ENCODE measurements at places on chromosomes 1 and 21. TPM values are rescaled to one million over a fixed set of nuclear protein-coding genes. Genes with fewer than 3 reads are reported as not detected.

GRCh38 chr1:181131255-181131941 lies 42.9 kb downstream of the IER5 start:
- no peak overlapping the region for H3K4me3 ChIP-seq
- H3K27me3 ChIP-seq, result no peaks in the 10 kb centered on the region
- no peak overlapping the region for H3K27ac ChIP-seq
- H3K4me1 ChIP-seq, result peaks cover 45% of the 10 kb centered on the region
- no peaks in the 10 kb centered on the region for H3K36me3 ChIP-seq

- H3K27ac ChIP-seq, result no peak overlapping the region
- no peaks in the 10 kb centered on the region for H3K27me3 ChIP-seq
- no peak for DNase-seq
- no peaks in the 10 kb centered on the region for H3K4me1 ChIP-seq
- no peaks in the 10 kb centered on the region for H3K36me3 ChIP-seq
Measured at GRCh38 chr1:196399713-196400112, 208.5 kb downstream of the KCNT2 start.

OR14K1 gene
- not detected for total RNA-seq

- no peak overlapping the region for H3K27ac ChIP-seq
- no peaks in the 10 kb centered on the region for H3K4me1 ChIP-seq
- DNase-seq, result no peak
- no peaks in the 10 kb centered on the region for H3K36me3 ChIP-seq
Measured at GRCh38 chr1:172894349-172895049, 156.2 kb downstream of the TNFSF18 start.

DNA sequence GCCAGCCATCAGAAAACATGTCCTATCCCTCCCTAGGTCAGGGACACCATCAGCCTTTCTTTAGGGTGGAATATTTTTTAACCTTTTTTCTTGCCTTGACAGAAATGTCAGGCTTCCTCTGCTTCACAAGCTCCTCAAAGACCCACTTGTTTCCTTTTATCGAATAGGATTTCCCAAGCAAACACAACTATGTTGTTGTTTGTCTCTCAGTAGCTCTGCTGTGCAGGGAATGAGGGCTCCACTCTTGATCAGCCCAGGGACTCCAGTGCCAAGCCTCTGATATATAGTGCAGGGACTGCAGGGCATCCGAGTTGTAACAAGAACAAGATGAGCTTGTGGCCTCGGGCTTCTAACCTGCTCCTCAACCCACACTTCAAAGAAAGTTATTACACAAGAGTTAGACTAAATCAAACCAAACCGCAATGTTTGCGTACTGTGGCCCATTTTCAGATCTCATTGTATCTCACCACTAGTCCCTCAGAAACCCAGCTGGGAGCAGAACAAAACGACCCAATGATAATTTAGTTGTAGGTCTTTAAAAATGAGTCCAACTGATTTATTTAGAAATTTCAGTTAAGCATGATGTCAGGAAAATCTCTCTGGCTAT lies 108.1 kb downstream of the ATG4C start:
- H3K27ac ChIP-seq, result no peak overlapping the region
- H3K36me3 ChIP-seq, result no peaks in the 10 kb centered on the region
- H3K4me1 ChIP-seq, result no peaks in the 10 kb centered on the region
- DNase-seq, result no peak
- H3K27me3 ChIP-seq, result no peaks in the 10 kb centered on the region

HFM1 gene
- 0.99 TPM for total RNA-seq

DNA sequence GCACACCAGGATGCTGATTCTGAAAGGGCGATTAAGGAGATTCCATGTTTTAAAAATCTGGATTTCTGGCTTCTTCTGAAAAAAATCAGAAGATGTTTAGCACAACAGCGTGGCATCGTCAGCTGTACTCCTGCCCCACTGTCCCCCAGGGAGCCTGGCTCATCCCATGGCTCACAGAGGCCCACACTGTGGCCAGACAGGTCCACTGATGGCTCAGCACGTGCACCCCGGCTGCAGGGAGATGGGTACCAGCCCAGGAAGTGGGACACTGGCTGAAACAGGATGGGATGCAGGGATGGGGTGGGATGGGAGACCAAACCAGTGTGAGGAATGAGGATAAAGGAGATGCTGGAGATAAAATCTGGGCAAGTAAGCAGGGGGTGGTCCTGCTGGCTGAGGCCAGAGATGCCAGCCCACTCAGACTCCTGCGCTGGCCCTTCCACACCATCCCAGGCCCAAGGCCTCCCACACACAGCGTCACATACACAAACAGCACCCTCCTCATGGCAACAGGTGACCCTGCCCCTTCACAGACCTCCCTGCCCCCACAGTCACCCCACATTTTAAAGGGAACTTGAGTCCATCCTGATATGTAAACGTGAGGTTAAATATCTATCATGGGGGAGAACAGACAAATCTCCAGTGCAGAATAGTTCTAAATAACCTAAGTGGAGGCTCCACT lies 23.9 kb upstream of the SAMD11 start:
- no peaks in the 10 kb centered on the region for H3K36me3 ChIP-seq
- no peak overlapping the region for H3K27ac ChIP-seq
- DNase-seq, result no peak
- H3K4me1 ChIP-seq, result no peaks in the 10 kb centered on the region
- H3K4me3 ChIP-seq, result no peak overlapping the region

DNA sequence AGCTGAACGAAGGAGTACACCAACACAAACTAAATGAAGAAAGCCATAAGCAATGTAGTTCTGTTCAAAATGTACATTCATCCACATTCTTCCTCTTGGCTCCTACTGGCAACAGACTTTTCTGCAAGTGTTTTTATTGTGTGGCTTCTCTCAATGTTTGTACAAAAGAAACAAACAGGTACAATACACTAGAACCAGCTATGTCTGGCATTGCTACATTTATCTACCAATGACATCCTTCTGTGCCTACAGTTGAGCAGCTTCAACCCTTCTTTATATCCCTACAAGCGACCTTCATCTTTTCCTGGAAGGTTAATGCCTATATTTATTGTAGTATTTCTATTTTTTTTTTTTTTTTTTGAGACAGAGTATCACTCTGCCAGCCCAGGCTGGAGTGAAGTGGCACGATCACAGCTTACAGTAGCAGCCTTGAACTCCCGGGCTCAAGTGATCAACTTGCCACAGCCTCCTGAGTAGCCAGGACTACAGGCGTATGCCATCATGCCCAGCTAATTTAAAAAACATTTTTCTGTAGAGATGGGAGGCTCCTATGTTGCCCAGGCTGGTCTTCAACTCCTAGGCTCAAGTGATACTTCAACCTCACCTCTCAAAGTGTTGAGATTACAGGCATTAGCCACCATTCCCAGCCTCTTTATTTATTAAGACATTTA lies 89.3 kb downstream of the ASH1L start:
- H3K4me1 ChIP-seq, result peaks cover 3% of the 10 kb centered on the region
- H3K36me3 ChIP-seq, result no peaks in the 10 kb centered on the region
- H3K27me3 ChIP-seq, result no peaks in the 10 kb centered on the region
- no peak overlapping the region for H3K27ac ChIP-seq

- no peak overlapping the region for H3K27ac ChIP-seq
- no peak overlapping the region for H3K4me3 ChIP-seq
- no peak for DNase-seq
- H3K27me3 ChIP-seq, result no peaks in the 10 kb centered on the region
- no peaks in the 10 kb centered on the region for H3K4me1 ChIP-seq
Measured at GRCh38 chr1:156064615-156065014, 3.7 kb downstream of the RAB25 start.

TMEM125 gene
- total RNA-seq, result 24.6 TPM

DNA sequence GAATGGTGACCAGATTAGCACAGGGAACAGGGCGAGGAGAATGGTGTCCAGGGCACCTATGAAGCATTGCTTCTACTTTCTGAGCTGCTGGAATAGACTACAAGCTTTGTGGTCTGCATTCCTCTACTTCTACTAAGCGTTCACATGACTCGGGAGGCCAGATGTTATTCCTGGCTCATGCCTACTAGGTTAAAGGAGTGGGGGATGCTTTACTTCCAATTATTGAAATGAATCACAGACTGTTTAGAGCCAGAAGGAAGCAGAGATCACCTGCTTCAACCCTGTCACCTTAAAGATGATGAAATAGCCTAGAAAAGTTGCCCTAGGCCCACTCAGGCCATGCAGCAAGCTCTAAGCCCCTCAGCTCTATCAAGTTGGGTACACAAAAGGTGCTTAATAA lies 633.5 kb downstream of the KIF26B start:
- H3K36me3 ChIP-seq, result no peaks in the 10 kb centered on the region
- H3K27ac ChIP-seq, result no peak overlapping the region
- DNase-seq, result no peak

DNA sequence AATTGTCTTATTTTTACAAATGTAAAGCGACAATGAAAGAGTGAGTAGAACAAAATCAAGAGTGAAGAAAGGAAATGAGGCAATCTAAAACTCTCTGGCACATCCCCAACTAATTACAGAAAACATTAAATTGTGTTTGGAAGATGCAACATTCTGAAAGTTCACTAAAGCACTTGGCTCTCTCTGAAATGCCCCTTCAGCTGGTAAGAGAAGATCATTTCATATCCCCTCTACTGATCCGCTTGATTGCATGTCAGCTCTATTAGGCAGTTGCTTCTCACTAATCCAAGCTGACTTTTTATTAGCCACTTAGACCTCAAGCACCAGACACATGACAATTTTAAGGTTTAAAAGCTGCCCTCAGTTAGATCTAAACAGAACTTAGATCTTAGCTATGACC lies 262.8 kb upstream of the PRMT6 start:
- no peaks in the 10 kb centered on the region for H3K36me3 ChIP-seq
- H3K4me3 ChIP-seq, result no peak overlapping the region
- no peaks in the 10 kb centered on the region for H3K4me1 ChIP-seq
- no peak for DNase-seq
- H3K27ac ChIP-seq, result no peak overlapping the region
- no peaks in the 10 kb centered on the region for H3K27me3 ChIP-seq

COL9A2 gene
- 3.2 TPM for total RNA-seq

FAM72D gene
- 12.7 TPM for total RNA-seq

TNFRSF4 gene
- not detected for total RNA-seq

- peaks cover 14% of the 10 kb centered on the region for H3K27me3 ChIP-seq
- DNase-seq, result no peak
- H3K4me3 ChIP-seq, result no peak overlapping the region
- H3K36me3 ChIP-seq, result no peaks in the 10 kb centered on the region
Measured at GRCh38 chr1:47987601-47988000, 9.6 kb downstream of the TRABD2B start.

GRCh38 chr1:114485286-114485685 lies 25.7 kb downstream of the TRIM33 start:
- H3K36me3 ChIP-seq, result no peaks in the 10 kb centered on the region
- no peak for DNase-seq
- no peaks in the 10 kb centered on the region for H3K27me3 ChIP-seq
- no peaks in the 10 kb centered on the region for H3K4me1 ChIP-seq

ATP8B2 gene
- total RNA-seq, result 61.4 TPM

- no peak overlapping the region for H3K27ac ChIP-seq
- DNase-seq, result no peak
- no peaks in the 10 kb centered on the region for H3K27me3 ChIP-seq
- H3K4me3 ChIP-seq, result no peak overlapping the region
Measured at GRCh38 chr1:218426343-218426657, 81.2 kb downstream of the TGFB2 start.

DNA sequence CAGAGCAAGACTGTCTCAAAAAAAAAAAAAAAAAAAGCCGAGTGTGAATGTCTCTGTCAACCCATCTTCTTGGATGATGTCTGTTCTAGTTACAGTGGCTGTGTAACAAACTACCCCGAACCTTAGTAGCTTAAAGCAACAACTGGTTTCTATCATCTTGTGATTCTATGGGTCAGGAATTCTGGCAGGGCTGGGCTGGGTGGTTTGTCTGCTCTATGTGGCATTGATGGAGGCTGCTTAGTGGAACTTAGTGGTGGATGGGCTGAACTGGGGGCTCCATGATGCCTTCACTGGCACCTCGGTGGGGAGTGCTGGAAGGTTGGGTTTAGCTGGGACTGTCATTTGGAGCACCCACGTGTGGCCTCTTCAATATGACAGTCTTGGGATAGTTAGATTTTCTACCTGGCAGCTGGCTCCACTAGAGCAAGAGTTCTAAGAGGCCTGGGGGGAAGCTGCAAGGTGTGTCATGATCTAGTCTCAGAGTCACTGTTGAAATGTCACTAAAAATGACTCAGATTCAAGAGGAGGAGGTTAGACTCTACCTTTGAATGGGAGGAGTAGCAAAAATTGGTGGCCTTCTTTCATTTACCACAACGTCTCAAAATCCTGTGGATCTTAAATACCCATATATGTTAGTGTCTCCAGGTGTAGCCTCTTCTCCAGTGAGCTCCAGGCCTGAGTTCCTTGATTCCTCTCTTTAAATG lies 18.6 kb downstream of the ACOT11 start:
- H3K4me1 ChIP-seq, result peaks cover 19% of the 10 kb centered on the region
- H3K36me3 ChIP-seq, result no peaks in the 10 kb centered on the region
- no peak overlapping the region for H3K4me3 ChIP-seq
- no peaks in the 10 kb centered on the region for H3K27me3 ChIP-seq
- DNase-seq, result no peak

PLA2G2F gene
- not detected for total RNA-seq

DNA sequence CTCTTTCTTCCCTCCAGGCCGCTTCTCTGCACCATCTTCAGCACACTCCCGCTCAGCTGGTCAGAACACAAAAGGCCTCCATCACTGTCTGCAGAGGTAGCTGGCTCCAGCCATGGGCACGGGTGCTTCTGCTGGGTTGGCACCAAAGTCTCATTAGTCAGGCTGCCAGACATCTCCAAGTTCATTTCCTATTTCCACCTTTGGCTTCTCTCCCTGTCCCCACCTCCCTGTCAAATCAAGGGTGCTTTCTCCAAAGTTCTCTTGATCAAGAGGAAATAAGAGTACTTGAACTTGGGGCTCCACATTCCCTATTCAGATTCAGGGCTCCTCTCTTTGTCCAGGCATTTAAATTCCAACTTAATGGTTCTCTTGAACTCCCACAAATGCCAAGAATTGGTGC lies 33.9 kb upstream of the GRIK3 start:
- no peaks in the 10 kb centered on the region for H3K4me1 ChIP-seq
- H3K27ac ChIP-seq, result no peak overlapping the region
- H3K4me3 ChIP-seq, result no peak overlapping the region
- no peak for DNase-seq
- no peaks in the 10 kb centered on the region for H3K36me3 ChIP-seq
- H3K27me3 ChIP-seq, result no peaks in the 10 kb centered on the region

DNA sequence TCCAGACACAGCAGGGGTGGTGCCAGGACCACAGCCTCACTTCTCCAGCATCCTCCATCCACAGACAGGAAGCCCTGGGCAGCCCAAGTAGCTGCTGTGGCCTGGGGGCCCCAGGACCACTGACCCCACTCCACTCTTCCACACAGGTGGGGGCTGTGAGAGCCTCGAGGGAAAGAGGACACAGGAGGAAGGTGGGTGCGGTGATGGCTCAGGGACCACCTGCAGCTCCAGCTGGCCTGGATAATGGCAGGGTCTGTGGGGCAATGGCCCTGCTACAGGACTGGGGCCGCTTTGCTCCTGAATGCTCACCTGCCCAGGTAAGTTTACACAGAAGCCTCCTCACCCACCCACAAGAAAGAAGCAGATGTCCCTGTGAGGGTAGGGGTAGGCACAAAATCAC lies 18.3 kb upstream of the PRSS38 start:
- peaks cover 16% of the 10 kb centered on the region for H3K4me1 ChIP-seq
- no peak overlapping the region for H3K27ac ChIP-seq
- DNase-seq, result no peak
- H3K36me3 ChIP-seq, result no peaks in the 10 kb centered on the region
- no peak overlapping the region for H3K4me3 ChIP-seq
- H3K27me3 ChIP-seq, result no peaks in the 10 kb centered on the region

ALPL gene
- 175 TPM for total RNA-seq

Measured in H1 (cell line).